GM19239 (cell line): ENCODE measurements at places on chromosomes 7 and 10.

GRCh38 chr7:108234281-108234680 lies 104.1 kb upstream of the LAMB4 start:
- no peak for DNase-seq

GRCh38 chr10:13956826-13957225 lies 370.1 kb downstream of the PRPF18 start:
- no peak for DNase-seq

- peak; percentile 33 for DNase-seq
These were observed 655.0 kb downstream of the SDK1 start for GRCh38 chr7:3955751-3956696.

DNA sequence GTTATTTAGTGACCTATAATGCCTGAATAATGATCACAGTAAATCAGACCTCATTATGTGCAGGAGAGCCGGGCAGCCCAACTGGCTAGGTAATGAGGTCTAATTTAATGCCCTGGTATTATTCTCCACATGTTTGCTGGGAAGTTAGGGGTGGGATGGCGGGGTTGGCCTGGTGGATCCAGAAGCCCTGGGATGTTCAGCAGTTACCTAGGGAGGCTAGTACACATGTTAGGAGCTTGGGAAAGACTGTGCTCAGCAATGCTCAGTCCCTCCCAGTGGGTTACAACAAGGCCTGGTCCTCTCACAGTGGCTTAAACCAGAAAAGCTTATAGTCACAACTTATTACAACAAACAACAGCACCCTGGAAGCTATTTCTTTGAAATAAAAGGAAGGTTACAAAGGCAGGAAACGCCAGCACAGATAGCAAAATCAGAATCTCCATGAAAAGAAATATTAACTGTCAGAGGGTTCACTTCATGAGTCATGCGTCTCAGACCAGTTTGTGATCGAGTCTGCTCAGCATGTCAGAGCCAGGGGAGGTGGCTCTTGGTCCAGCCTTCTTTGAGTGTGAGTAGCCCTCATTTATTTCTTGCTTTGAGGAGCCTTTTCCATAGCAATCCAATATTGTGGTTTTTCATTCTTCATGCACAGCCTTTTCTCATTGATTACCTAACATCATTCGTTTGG lies 418.6 kb upstream of the NPVF start:
- DNase-seq = no peak

GRCh38 chr7:83648464-83649241 lies at the start of gene SEMA3E:
Gene SEMA3E, minus strand, starts transcription at chr7:83649139.
- DNase-seq = no peak

- DNase-seq = no peak
These were observed 8.7 kb downstream of the SEMA3E start for GRCh38 chr7:83640240-83640639.

- no peak for DNase-seq
These were observed 4.4 kb upstream of the SLF2 start for GRCh38 chr10:100908378-100908777.

- no peak for DNase-seq
These were observed 53.8 kb downstream of the RGS10 start for GRCh38 chr10:119488675-119489074.

GRCh38 chr10:9296190-9296589 lies 1241.7 kb downstream of the GATA3 start:
- DNase-seq = no peak

DNA sequence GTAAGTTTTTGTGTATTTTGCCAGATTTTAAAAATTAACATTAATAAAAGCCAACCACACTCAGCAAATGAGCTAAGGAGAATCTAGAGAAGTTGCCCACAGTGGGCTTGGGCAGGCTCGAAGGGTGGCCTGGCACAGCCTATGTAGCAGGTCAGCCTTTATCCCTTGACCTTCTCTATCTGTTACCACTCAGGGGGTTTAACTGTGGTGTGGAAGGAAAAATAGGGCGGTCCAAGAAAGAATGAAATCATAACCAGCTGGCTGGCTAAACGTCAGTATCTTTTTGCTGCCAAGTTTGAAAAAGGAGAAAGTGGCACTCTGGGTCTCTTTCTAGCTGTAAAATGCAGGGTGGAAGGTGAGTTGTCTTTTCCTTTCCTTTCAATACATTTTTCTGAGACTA lies 130.3 kb upstream of the ASAH2 start:
- DNase-seq = no peak

DNA sequence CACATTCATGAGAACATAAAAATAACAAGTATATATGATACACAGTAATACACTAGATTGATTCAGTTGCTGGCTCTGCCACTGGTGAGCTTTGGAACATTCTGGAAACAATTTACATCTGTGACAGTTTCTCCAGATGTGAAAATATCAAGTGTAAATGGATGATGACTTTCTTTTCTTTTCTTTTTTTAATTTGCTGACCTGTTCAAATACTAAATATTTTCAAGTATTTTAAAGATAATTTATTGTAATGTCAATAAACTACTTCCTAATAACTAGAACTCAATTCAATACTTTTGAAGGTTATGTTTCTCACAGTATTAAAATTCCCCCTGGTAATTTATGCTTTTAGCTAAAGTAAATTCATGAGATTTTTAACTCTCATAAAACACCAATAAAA lies 180.3 kb downstream of the CRPPA start:
- no peak for DNase-seq

DNA sequence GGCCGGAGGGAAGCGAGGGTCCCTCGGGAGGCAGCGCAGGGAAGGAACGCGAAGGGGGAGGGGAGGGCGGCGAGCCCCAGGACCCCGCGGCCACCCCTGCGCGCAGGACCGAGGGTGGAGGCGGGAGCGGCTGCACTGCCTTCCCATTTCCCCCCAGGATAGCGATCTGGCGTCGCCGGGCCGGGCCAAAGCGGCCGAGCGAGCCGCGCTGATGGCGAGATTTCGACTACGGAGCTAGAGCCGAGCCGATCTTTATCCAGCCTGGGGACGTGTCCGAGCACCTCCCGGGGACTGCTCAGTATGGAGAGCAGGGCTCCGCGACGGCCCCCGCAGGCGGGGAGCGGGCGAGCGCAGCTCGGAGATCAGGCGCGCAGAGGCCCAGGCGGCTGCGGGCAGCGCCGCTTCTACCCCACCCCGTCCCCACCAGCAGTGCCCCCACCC lies 590 bp upstream of the CRTAC1 start:
- no peak for DNase-seq

DNA sequence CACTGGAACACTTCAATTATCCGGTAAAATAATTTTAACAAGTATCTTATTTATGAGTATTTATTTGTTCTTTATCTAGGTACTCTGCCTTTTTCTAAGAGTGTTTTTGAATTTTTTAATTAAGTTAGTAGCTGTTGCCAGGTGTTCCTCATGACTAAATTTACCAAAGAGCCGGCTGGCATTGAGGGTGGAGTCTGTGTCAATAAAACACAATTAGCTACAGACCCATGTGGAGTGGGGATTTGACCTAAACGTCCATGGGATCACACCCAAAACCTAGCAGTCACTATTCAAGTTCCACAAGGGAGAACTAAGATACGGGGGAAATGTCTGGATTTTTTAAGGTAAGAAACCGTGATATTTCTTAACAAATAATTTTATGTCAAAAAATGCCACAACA lies 9.8 kb downstream of the SLC16A12 start:
- DNase-seq = no peak

- no peak for DNase-seq
These were observed 80.3 kb downstream of the SKAP2 start for GRCh38 chr7:26784118-26784517.

DNA sequence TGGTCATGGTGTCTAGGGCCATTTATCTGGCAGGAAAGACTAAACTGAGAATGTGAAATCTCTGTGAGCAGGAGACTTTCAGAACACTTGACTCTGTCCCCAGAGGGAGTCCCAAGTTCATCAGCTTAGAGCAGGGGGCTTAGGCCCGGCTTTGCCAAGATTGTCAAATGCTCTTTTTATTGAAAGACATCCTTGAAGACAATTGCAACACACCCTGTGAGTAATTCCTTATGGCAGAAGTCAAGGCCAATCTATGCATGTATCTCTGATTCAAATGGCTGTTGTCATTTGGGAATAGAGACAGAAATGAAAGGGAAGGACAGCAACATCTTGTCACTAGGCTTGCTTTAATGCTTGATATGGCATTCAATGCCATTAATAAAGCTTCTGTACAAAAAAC lies 33.7 kb downstream of the BAMBI start:
- DNase-seq = no peak

DNA sequence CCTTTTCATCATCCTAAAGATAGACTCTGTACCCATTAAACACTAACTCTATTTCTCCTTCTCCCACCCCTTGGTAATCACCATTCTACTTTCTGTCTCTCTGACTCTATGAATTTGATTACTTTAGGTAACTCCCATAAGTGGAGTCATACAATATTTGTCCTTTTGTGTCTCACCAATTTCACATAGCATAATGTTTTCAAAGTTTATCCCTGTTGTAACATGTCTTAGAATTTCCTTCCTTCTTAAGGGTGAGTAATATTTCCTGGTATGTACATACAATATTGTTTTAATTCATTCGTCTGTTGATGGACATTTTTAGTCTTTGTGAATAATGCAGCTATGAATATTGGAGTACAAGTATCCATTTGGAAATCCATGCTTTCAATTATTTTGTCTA lies 50.9 kb upstream of the CDCA7L start:
- DNase-seq = no peak

DNA sequence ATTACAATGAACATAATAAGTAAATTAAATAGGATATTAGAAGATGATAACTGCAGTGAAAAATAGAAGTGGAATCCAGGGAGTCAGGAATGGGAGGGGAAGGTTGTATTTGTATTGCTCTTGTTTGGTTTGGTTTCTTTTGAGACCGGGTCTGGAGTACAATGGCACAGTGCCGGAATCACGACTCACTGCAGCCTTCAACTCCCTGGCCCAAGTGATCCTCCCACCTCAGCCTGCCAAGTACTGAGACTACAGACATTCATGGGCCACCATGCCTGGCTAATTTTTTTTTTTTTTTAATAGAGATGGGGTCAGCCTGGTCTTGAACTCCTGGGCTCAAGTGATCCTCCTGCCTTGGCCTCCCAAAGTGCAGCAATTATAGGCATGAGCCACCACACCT lies 59.9 kb upstream of the LRRC4 start:
- no peak for DNase-seq

GRCh38 chr10:50260791-50261281 lies 9.5 kb upstream of the ASAH2 start:
- peak; percentile 46 for DNase-seq

DNA sequence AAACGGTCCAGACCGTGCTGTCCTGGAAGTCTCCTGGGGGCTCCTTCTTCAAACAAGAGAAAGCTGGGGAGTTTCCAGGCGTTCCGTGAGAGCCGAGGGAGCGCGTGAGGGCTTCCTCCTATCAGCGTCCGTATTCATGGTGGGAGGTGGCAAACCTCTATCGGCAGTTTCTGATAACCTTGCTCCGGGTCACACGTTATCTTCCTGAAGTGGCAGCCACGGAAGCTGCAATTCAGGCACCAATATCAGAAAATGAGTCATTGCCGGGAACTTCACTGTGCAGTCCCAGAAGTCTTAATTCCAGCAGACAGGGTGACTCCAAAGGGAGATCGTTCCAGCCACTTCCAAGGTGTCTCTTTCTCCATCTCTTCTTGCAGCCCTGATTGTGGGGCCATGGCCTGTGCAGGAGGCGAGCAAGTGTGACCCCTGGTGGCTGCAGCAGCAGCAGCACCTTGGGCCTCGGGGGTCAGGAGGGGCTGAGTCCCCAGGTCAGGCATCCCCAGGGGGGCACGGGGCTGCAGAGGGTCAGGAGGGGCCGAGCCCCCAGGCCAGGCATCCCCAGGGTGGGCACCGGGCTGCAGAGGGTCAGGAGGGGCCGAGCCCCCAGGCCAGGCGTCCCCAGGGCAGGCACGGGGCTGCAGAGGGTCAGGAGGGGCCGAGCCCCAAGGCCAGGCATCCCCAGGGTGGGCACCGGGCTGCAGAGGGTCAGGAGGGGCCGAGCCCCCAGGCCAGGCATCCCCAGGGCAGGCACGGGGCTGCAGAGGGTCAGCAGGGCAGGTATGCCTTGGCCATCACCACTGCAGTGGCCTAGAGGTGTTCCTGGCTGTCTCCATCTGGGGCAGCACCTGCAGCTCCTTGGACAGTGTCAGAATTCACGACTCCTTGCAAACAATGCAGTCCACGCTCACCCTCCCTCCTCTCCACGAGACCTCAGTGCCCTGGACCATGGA lies 538.7 kb downstream of the DNAJB6 start:
- no peak for DNase-seq

DNA sequence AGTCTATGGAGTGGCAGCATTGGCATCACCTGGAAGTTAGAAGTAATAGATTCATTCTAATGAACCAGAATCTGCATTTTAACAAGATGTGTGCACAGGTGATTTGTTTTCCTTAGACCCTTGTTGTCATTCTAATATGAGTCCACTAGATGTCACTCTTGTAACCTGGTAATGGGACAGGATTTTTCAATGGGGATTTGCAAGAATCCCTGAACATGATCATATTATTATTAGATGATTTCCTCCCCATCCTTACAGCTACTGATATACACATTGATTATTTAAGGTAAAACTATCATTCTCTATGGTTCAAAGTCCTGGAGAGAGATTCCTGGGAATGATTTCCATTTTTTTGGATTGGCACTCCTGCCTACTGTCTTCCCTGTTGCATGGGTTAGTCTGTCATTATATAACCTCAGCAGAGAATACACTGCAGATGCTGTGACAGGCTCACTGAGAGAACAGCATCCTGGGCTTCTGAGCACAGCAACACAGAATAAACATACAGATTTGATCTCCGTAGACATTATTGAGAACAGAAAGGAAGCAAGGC lies 194.9 kb downstream of the SUGCT start:
- DNase-seq = peak; percentile 24

DNA sequence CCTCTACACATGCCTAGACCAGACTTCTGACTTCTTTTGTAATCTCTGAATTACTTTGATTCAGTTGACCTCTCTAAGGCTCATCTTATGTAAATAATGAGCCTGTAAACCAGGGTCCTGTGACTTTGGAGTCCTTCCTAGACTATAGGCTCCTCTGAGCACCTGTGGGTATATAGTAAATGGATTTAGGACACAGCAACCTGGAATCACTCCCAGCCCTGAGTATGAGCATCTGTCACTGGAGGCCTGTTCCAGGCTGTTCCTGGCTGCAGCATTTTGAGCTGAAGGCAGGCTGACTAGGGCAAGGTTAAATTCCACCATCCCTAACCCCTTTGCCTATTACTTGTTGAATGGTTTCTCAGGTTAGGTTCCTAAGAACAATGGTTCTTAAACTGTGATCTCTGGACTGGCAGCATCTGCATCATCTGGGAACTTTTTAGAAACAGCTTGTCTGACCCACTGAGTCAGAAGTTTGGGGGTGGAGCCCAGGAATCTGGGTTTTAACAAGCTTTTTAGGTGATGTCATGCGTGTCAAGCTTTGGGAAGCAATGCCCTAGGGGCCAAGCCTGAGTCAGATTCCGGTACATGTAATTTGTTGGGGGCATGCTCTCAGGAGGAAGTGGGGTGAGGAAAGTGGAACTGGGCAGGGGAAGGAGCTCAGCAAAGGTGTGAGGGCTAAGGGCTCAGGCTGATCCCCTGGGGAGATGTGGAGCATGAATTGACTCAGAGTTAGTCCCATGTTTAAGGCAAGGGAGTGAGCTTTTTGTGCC lies 28.2 kb downstream of the MINDY4 start:
- peak; percentile 70 for DNase-seq

GRCh38 chr7:108406222-108406890 lies 49.9 kb downstream of the NRCAM start:
- no peak for DNase-seq

GRCh38 chr10:66837335-66837734 lies 88.5 kb upstream of the LRRTM3 start:
- no peak for DNase-seq
